ENCODE measurements at places on chromosomes 7 and 10. TPM values are rescaled to one million over a fixed set of nuclear protein-coding genes. Genes with fewer than 3 reads are reported as not detected.

CPA5 gene
- not detected for total RNA-seq

HOXA3 gene
- total RNA-seq, result 3.7 TPM

ACHE gene
- 36.0 TPM for total RNA-seq

RASSF4 gene
- total RNA-seq, result 21.4 TPM

FGFR2 gene
- total RNA-seq, result 11.5 TPM

CPXM2 gene
- total RNA-seq, result 0.52 TPM

WDR86 gene
- 4.7 TPM for total RNA-seq

TMEM140 gene
- 1.6 TPM for total RNA-seq

GDF2 gene
- total RNA-seq, result not detected

PLCE1 gene
- 29.2 TPM for total RNA-seq

SPDYE11 gene
- total RNA-seq, result not detected

Measured in skeletal muscle tissue (tissue), 5 donors.